Foreskin keratinocyte (primary cell): ENCODE measurements at places on chromosomes 16 and 17. TPM values are rescaled to one million over a fixed set of nuclear protein-coding genes. Genes with fewer than 3 reads are reported as not detected.

The NPTX1 gene
- 0.02 TPM in 1 of 2 replicates, not detected in the other for polyA plus RNA-seq

The PIGS gene
- 32.3 and 36.8 TPM in 2 replicates for polyA plus RNA-seq

DNA sequence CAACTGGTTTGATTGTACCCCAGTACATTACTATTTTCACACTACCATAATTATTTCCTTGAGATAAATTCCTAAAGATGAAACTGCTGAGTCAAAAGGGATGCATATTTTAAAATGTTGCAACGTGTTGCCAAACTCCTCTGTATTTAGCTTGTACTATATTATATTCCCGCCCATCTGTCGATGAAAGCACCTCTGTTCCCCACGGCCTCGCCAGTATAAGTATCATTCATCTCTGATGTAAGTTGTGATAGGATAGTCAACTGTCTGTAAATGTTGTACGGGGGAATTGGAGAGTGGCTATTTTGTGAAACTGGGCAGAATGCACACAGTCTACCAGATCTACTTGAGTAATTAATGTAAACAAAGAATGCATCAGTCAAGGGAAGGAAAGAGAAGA is 47.7 kb upstream of the TNRC6A start:
- peak; percentile 84 for DNase-seq

DNA sequence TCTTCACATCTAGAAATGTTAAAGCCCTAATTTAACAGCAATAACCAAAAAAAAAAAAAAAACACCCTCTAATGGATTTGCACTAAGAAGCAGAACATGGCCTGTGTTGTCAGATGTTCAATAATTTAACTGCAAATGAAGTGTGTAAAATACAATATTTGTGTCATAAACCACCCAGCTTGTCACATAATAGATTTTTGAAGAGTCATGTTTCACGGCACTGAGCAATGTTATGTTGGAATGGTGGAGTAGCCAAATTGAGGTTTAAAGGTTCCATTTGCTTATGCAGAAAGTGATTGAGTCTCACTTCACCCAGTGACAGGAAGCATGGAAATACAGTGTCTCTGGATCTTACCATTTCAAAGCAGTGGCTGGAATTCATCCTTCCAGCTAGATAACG is 173.2 kb upstream of the XYLT1 start:
- no peak for DNase-seq

DNA sequence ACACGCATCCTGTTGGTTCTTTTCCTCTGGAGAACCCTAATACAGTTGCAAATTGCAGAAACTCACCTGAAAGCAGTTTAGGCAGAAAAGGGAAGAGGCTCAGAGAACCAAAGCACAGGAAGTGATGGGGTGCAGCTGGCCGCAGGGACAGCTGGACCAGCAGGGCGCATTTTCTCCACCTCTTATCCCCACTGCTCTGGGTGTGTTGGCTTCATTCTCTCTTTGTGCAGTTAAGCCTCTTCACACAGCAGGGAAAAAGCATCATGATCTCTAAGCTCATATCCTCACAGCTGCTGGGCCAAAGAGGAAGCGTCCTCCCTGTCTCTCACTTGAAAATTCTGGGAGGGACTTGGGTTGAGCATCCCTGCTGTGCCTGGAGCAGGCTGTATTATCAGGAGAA is 20.0 kb upstream of the LRRC75A start:
- DNase-seq = no peak

DNA sequence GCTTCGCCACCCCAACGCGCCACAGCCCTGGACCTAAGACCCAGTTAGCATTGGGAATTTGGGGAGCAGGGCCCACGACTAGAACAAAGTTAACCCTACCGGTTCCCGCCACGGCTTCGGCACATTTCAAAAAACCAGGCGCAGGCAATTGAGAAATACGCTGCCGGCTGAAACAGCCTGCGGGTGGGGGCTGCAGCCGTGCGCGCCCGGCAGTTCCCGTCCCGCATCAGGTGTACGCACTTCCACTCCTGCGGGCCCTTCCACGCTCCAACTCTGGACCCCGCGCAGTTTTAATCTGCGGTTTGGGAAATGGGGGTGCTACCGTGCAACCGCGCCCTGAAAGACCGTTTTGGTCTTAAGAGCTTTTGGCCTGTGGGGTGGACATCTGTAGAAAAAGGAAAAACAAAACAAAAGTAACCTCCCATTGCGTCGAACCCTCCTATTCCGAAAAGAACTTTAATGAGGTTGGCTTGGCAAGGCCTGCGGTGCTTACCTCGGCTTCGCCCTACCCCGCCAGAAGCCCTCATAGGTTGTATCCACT is 7.1 kb downstream of the IRX5 start:
- DNase-seq = no peak

- DNase-seq = peak; percentile 97
Observed at GRCh38 chr16:69073181-69073702, 32.2 kb upstream of the HAS3 start.

DNA sequence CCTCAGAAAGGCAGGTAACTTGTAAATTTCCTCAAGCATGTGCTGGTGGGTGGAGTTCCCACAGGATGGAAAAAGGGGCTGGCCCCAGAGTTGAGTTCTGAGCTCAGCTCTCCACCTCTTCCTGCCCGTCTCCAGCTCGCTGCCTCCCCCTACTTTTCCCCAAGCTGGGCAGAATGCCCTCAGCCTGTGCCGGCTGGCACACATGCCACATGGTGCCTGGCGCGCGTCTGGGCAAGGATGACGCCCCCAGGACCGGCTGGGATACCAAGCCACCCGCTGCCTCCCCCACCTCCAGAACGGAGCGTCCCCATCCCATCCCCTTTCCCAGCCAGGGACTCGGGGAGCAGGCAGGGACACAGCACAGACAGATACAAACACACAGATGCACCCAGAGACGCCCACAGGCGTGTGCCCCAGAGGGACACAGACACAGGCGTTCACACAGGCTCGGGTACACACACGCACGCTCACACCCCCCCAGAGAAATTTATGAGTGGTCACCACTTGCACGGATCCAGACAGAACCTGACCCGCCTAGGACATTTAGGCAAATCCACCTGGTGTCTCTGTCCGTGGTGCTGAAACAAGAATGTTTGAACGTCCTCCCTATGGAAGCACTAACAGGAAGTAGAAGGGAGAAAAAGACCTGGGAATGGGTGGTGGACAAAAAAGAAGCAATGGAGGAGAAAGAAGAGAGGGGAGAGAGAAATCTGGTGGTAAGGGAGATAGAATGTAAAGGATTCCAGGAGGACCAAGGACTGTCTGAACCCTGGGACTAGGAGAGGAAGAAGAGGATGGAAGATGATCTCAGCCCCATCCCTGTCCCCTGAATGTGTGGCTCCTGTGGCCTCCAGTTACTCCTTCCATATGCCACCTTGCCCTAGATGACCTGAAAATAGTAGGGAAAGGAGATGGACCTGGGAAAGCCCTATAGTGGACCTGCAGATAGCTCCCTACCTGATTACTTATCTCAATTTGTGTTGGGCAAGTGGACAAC is 15.5 kb downstream of the NEUROD2 start:
- DNase-seq = peak; percentile 43

The NEUROD2 gene
- polyA plus RNA-seq = not detected in 2 replicates

GRCh38 chr17:56665864-56666263 is 72.4 kb downstream of the NOG start:
- DNase-seq = no peak

The ZNF267 gene
- 3.1 and 4.1 TPM in 2 replicates for polyA plus RNA-seq

The TLCD3B gene
- polyA plus RNA-seq = not detected in 2 replicates

GRCh38 chr17:45246861-45247428 is 14.9 kb downstream of the SPATA32 start:
- no peak for DNase-seq

The C1QTNF8 gene
- polyA plus RNA-seq = not detected in 2 replicates

The SPATA32 gene
- polyA plus RNA-seq = not detected in 2 replicates

- no peak for DNase-seq
Observed at GRCh38 chr17:4833941-4834680, 971 bp downstream of the MINK1 start.

DNA sequence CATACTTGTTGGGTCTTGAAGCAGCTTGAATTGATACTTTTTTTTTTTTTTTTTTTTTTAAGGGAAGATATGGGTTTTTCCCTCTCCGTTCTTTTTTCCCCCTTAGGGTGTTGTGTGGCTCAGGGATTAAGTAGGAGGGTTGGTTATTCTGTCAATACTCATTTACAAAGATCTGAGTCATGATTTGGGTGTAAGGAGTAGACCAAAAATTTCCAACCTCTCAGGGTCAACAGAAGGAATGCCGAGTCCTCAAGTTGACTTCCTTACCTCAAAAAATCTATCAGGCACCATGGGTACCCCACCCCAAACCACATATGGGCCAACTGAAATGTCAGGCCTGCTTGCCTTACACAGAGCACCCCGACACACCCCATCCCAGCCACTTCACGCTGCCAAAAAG is 230.5 kb downstream of the CCDC182 start:
- no peak for DNase-seq

- DNase-seq = no peak
Observed at GRCh38 chr17:76166906-76167305, 25.9 kb upstream of the FOXJ1 start.

- DNase-seq = no peak
Observed at GRCh38 chr17:53907435-53907834, 84.7 kb downstream of the KIF2B start.

- no peak for DNase-seq
Observed at GRCh38 chr16:9860876-9861275, 321.4 kb downstream of the GRIN2A start.

The PIK3R6 gene
- polyA plus RNA-seq = not detected in 2 replicates

DNA sequence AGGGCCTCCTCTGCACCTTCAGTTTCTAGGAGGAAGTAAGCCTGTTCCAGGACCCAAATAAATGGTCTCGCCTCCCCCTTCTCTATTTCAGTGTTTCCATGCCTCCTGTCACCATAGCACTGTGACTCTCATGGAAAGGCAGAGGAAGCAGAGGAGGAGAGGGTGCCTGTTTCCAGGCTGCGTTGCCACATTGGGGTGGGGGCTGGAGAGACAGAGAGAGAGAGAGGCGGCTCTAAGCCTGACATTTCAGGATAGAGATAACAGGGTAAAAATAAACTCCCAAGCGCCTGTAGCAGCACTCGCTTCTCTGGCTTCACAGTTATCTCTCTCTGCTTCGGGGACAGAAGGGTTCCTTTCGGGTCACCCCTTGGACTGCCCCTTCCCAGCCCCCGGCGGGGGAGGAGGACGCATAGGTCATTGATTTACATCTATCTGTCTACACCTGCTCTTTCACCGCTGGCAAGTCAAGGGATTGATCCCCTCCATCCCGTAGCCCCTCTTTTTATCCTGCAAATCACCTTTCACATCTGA is 71.2 kb upstream of the MRTFB start:
- DNase-seq = no peak

DNA sequence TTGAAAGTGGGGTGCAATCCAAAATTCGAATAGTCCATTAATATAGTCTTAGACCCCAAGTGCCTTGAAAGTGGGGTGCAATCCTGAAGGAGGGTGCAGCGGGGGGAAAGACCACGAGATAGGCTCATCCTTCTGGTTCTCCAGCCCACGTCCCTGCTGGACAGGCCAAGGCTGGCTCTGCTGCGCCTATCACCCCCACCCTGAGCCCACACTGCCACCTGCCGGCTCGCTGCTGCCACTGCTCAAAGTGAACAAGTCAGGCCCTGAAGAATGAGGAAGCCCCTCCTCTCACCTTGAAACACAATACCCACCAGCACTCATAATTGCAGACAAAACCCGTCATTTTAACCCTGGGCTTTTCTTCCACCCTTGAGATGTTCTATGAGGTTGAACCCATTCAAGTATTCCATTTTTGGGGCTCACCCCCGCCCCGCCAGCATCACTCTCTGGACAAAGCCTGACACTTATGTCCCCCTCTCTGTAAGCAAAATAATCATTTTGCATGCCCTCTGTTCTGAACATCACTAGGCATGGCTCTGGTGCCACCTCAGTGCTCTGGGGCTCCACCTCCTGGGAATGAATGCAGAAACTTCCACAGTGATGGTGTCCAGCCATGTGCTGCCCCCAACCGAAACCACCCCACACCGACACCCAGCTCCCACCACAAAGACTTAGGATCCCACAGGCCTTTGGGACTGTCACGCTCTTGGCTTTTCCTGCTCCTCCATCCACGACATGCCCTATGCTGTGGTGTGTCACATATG is 56.8 kb downstream of the BEAN1 start:
- DNase-seq = no peak

The SCNN1B gene
- 0.11 and 0.13 TPM in 2 replicates for polyA plus RNA-seq
